Esophagus muscularis mucosa (tissue), 4 donors: ENCODE measurements at places on chromosomes 3 and 15. TPM values are rescaled to one million over a fixed set of nuclear protein-coding genes. Genes with fewer than 3 reads are reported as not detected.

DNA sequence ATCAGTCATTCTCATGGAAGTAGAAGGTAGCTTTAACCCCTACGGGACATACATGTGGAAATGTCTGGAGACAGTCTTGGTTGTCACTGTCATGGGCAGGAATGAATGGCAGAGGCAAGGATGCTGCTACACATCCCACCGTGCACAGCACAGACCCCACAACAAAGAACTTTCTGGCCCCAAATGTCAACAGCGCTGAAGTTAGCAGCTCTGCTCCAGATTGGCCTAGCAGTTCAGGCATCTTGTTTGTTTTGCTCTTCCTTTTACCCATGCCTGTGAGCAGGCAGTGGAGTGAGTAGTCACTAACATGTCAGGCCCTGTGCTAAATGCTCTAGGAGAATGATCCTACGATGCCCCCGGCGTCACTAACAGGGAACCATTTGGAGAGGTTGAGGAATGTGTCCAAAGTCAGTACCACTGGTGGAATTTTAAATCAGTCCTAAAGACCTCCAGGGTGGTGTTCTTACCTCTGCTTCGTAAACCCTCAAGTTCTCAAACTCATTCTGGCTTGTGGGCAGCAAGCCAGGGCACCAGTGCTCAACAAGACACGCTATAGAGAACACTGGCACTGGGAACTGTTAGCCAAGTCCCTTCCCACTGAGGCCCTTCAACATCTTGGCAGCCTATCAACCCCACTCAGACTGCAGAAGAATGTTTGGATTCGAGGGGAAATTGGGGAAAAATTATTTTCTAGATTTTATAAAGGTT lies 142.2 kb downstream of the FOXP1 start:
- DNase-seq = no peak

THAP10 gene
- 3.4 TPM for total RNA-seq

GRCh38 chr3:106675451-106675850 lies 701.8 kb upstream of the CCDC54 start:
- no peak for DNase-seq

DNA sequence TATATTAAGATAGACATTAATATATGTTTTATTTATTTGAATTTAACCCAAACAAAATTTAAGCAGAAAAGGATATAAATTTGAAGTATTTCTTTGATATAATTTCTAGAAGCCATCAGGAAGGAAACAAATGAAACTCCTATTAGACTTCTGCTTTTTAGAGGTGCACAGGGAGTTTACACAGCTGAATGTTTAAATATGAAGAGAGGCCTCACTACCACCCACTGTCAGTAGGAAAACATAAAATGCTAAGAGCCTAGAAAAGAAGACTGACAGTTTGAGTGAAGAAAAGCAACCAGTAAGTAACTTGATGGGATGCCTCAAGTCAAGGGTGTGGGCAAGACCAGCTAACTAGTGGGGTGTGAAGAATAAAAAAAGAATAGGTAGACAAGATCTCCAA lies 19.7 kb downstream of the PLSCR2 start:
- DNase-seq = no peak

DNA sequence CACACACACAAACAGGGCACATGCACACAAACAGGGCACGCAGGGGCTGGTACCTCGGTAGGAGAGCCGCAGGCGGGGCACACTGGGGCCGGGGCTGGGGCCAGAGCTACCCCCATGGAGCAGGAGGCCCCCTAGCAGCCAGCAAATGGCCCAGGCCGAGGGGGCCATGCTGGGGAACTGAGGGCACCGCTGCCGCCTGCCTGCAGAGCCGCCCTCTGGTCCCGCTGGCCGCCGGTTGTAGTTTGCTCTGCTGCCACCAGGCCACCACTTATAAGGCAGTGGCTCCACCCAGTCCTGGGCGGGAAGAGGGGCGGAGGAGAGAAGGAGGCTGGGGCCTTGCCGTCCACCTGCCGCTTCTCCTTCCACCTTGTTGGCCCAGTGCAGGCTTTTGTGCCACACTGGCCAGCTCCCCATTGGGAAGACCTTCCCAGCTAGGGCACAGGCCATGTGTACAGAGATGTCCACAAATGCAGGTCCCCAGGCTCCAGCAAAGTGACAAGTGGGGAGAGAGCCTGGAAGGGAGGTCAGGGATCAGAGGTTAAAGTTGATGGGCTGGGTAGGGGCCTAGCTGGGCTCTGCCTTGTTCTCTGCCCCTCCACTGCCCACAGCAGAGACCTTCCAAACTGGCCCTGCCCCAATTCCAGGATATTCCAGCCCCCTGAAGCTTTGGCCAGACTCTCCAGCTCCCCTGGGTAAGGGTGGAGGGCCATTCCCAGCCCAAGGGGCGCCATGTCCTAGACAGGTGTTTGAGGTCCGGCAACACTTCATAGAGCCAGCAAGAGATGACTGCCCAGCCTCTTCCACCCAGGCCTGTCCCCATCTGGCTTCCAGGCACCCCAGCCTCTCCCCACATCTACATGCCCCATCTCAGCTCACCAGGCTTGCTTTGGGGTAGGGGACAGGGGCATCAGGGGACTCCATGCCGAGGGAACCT lies at the start of gene SEMA3G:
Gene SEMA3G, minus strand, starts transcription at position 244 of the 934 bp plus-strand sequence. Its CDS starts 76 bp downstream, at position 168.
- peak; percentile 94 for DNase-seq

DNA sequence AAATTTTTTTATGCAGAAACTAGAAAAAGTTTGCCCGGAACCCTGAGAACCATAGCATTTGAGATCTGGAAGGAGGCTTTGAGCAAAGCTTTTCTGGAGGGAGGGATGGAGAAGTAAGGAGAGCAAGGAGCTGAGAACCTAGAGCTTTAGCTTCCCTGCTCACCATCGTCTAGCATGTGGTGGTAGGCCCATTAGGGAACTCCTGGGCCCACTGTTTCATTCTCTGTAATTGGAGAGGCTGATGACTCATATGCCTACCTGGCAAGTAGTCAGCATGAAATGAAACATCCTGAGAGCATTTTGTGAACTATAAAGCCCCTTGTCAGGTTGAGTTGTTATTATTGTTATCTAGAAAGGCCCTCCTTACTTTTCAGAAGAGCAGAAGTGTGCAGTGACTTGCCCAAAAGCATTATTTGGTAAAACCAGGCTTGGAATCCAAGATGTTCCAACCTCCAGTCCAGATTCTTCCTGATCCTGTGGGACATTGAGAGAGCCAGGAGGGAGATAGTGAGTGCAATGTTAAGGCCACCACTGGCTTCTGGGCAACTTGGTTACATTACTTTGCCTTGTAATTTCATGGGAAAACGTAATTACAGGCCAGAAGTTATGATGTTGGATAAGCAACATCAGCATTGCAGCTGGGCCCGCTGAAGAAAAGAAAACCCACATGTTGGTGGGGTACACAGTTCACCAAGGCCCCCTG lies 104.5 kb upstream of the BFSP2 start:
- DNase-seq = no peak

OSTN gene
- total RNA-seq = not detected

GRCh38 chr3:101722394-101723173 lies 1.8 kb upstream of the CEP97 start:
- DNase-seq = no peak

DNA sequence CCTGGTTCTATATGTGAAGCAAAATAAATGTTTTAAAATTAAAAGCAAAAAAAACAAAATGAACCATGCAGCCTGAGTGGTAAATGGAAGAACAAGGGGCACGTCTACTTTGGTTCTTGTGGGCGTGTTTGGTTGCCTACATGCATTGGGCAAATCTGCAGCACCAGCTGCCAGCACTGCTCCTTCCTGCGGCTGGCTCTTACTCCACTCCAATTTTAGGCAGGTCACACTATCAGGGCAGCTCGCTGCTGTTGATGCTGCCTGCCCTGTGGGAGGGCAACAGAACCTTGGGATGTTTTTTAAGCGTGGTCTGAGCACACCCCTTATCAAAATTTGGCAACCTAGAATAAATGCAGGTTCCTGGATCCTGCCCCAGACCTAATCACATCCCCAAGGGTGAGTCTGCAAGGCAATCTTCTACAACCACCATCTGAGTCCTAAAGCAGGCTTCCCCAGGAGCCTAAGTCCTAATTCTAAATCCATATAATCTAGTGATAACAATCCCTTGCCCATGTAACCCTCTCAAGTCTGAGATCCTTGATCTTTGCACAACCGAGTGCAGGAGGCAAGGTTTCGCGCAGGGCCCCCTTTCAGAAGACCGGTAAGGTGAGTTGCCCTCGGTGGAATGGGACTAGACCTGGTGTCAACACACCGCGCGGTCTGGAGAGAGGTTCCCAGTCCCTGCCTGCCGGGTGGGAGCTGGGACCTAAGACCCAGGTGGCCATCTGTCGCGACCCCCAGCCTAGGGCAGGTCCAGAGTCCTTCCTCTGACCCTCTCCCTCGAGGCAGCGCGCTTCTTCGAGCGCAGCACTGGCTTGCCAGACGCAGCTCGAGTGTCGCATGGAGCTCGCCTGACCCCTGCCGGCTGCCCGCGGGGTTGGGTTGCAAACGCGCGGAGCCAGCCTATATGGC lies 15.9 kb downstream of the IVD start:
- no peak for DNase-seq

DNA sequence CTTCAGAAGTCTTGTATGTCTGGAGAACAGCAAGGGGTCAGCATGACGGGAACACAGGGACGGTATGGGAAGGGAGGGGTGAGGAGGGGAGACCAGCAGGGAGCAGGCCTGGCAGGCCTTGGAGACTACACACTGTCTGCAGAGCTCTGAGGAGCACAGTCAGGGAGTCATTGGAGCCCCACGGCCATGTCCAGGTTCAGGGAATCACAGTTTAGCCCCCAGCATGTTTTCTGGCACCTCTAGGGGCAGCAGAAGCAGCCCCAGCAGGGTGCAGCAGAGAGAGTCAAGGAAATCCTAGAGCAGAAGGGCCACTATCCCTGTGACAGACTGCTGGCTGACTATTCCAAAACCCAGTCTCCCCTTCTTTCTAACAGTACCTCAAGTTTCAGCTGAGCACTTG lies 3.2 kb downstream of the LAMP3 start:
- no peak for DNase-seq

RETNLB gene
- not detected for total RNA-seq

DNA sequence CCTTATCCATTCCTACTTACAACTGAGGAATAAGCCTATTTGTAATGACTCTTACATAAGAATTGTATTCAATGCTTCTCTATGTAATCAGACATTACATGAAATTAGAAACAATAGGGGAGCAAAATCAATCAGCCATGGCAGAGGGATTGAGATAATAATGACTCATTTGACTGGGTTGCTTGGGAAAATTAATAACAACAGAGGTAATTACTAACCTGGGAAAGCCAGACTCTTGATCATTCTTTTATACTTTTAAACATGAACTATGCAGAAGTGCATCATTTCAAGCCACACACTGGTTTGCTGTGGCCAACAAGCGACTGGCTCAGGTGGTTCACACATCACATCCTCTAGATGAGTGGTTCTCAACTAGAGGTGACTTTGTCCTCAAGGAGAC lies 126.3 kb upstream of the CRBN start:
- DNase-seq = no peak

DNA sequence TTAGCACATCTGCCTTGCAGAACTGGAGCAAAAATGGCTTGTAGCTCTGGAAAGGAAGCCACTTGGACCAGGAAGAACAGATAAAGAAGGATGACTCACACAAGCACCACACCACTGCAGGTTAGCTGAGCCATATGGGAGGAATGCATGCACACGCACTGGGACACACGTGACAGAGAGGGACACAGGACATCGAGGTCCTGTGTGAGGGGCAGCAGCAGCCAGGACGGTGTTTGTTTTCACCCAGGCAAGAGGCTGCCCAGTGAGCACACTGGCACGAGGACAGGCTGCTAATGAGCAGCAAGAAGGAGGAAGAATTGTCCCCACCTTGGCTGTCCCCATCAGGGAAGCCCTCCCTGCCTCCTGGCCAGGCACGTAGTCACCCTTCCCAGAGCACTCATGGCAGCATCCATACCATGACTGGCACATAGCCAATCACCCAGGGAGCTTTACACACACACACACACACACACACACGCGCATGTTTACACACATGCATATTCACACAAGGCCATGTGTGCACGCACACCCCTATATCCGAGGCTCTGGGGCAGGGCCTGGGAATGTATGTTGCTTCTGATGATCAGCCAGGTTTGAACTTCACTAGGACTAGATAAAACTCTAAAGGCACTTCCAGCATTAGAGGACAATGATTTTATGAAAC lies 24.0 kb upstream of the SPTBN5 start:
- no peak for DNase-seq

DNA sequence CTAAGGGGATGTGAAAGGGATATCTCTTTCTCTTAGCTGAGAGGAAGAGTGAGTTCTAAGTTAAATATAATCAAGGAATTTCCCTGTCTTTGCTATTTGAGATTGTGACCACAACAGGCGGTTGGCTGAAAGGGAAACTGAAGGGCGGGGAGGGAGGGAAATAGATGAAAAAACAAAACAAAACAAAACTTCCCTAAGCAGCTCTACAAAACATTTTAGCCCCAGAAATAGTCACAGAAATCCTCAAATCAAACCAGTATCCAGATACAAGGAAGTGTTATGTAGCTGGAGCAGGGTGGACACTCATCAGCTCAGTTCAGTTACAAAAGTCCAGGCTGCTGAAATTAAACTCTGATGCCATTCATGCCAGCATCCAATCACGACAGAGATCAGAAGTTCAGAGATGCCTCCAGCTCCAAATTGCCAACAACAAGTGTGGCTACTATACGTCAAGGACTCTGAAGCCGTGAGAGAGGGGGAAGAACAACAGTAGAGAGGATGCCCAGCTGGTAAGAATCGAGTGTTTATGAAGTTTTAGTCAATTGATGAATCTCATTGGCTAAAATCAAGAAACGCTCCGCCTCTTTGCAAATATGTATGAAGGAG lies 319 bp upstream of the TP63 start:
- no peak for DNase-seq

DNA sequence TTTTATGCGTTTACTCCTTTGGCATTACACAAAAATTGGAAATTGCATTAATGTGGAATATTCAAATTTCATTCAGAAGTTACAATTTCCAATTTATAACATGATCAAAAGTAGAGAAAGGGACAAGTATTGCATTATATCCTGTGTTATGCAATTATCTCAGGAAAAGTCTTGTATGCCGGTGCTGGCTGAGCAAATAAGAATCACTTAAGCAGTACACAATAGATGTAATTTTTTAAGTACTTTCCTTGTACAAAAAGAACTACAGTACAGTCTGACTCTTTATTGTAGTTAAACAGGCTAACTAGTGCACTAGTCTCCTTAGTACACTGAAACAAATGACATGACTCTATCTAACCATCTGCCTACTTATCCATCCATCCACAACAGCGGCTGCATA lies 493.2 kb upstream of the KCNMB2 start:
- no peak for DNase-seq

RASGRF1 gene
- not detected for total RNA-seq

RAB5A gene
- 74.8 TPM for total RNA-seq

DNA sequence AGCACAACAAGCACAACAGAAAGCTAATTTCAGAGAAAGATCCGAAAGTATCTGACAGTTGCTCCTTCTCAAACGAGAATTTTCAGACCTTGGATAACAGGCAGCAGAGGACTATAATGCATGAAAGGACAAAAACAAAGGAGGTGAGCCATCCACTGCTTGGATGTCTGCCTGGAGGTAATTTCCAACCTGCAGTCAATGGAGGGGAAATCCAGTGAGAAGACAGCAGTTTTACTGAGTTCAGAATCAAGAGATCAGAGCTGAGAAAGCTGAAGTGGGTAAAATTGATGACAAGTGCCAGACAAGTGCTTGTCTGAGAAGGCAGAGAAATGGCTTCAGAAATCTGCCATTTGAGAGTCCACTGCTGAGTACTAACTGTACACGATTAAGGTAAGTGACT lies 22.1 kb downstream of the UBE3A start:
- no peak for DNase-seq

FETUB gene
- not detected for total RNA-seq

GRCh38 chr3:147408188-147409100 lies 721 bp upstream of the ZIC1 start:
- DNase-seq = peak; percentile 24
